Transverse colon (tissue), 4 donors: ENCODE measurements at places on chromosomes 1 and 21. TPM values are rescaled to one million over a fixed set of nuclear protein-coding genes. Genes with fewer than 3 reads are reported as not detected.

The PRAMEF12 gene
- not detected for total RNA-seq

The MEX3A gene
- 0.60 TPM for total RNA-seq

The MAP3K7CL gene
- 4.0 TPM for total RNA-seq

The OR2G6 gene
- total RNA-seq, result not detected

The SLAMF7 gene
- 15.4 TPM for total RNA-seq

The SPATA21 gene
- total RNA-seq, result not detected

The LYPD8 gene
- total RNA-seq, result 21.9 TPM

The FMO5 gene
- 57.6 TPM for total RNA-seq

The HES4 gene
- 140 TPM for total RNA-seq

The AQP10 gene
- not detected for total RNA-seq

The SAMSN1 gene
- 9.5 TPM for total RNA-seq

The GPR161 gene
- total RNA-seq, result 0.60 TPM

The LEFTY1 gene
- 320 TPM for total RNA-seq

The E2F2 gene
- total RNA-seq, result 6.7 TPM

The C1QC gene
- total RNA-seq, result 81.9 TPM

The MATN1 gene
- total RNA-seq, result not detected

The PTPN7 gene
- total RNA-seq, result 14.0 TPM

The OR2T2 gene
- not detected for total RNA-seq

The ADGRL2 gene
- 11.5 TPM for total RNA-seq

The NPR1 gene
- 12.7 TPM for total RNA-seq

The NLRP3 gene
- 0.82 TPM for total RNA-seq

The HMGCS2 gene
- total RNA-seq, result 1,050 TPM

The PGLYRP4 gene
- not detected for total RNA-seq

The RCSD1 gene
- total RNA-seq, result 29.2 TPM

The BATF3 gene
- 2.8 TPM for total RNA-seq

The CR1 gene
- 5.1 TPM for total RNA-seq

The P3R3URF gene
- not detected for total RNA-seq

The NT5C1A gene
- not detected for total RNA-seq

The C1QA gene
- 28.5 TPM for total RNA-seq

The MROH7 gene
- 37.0 TPM for total RNA-seq

The PDC gene
- total RNA-seq, result not detected

The TNFRSF18 gene
- total RNA-seq, result 3.3 TPM

The GJA9 gene
- total RNA-seq, result 0.41 TPM

The OLFML2B gene
- 2.6 TPM for total RNA-seq

The DMBX1 gene
- total RNA-seq, result not detected

The DAB1 gene
- not detected for total RNA-seq

The CDCA8 gene
- total RNA-seq, result not detected

The TRABD2B gene
- total RNA-seq, result 0.48 TPM

The FALEC gene
- total RNA-seq, result not detected

The IGSF21 gene
- 1.1 TPM for total RNA-seq

The AMY2A gene
- not detected for total RNA-seq

The OLFML3 gene
- 29.2 TPM for total RNA-seq

The TEX50 gene
- total RNA-seq, result not detected

The SLC2A5 gene
- total RNA-seq, result 18.7 TPM

The NUF2 gene
- not detected for total RNA-seq

The TENT5C gene
- total RNA-seq, result 30.8 TPM

The PHACTR4 gene
- 45.0 TPM for total RNA-seq

The BEND5 gene
- 1.9 TPM for total RNA-seq

The HES5 gene
- 1.1 TPM for total RNA-seq

The PIGC gene
- total RNA-seq, result 9.8 TPM

The HENMT1 gene
- 5.1 TPM for total RNA-seq

The KRTAP13-2 gene
- 2.7 TPM for total RNA-seq

The CELA2B gene
- total RNA-seq, result not detected

The RAD54L gene
- total RNA-seq, result 69.9 TPM
